Cardiac muscle cell (in vitro differentiated cells and primary cell): ENCODE measurements at places on chromosomes 7 and 10.

DNA sequence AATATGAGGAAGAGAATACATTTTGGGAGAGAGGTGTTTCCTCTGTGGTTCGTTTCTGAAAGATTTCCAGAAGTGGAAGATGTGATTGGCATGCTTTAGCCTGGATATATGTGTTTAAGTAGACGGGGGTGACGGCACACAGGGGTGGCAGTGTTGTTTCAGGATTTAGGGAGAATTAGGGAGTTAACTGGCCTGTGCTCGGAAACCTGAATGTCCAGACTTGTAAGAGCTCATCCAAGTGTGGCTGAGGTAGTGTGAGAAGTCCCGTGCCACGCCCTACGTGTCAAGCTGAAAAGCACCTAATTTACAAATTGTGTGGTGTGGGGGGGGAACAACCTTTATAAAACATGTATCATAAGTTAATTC, 1.1 kb downstream of the RALA start:
- no peak for DNase-seq

DNA sequence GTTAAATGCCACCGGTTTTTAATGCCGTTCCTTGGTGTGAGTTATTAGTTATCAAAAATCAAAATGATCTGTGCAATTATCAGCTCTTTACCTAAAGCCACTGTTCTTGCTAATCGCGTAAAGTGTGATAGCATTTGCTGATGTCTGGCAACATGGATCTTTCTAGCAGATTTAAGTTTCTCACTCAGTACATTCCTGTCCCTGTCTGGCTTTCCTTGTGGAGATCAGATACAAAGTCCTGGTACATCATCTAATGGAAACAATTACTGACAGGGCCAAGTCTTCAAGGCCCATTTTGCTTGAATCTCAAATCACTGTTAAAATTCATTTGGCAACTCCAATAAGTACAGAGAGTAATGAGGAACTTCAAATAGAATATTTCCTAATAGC, 755.7 kb downstream of the AUTS2 start:
- DNase-seq, result no peak

GRCh38 chr7:45506059-45506458, 68.1 kb upstream of the ADCY1 start:
- no peak for DNase-seq

DNA sequence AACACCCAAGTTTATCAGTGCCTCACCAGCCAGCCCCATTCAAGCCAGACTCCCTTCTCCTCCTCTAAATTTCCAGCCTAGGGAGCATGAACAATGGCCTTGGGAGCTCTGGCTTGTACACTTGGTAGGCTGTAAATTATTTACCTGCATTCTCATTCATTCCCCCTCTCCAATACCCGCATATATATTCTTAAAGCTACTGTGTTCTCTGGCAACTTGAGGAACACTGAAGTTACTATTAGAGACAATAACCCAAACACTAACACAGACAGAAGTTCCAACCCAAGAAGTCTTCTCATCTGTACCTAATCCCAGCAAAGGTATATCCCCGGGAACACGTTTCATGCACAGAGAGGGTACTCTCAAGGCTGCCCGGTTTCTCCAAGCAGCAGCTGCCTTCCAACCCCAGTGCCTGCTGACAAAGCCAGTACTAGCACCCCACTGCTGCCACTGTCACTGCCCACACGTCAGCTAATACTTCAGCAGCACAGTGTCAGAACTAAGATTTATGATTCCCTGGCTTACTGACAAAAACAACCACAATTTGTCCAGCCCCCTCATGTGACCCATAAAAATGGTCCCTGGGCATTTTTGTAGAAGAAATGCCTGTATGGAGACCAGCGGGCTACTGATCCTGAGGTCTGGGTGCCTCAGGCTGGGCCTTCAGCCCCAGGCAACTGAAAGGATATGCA, 3.1 kb downstream of the WDR91 start:
- DNase-seq, result no peak

- no peak for DNase-seq
These were observed 86.4 kb downstream of the PRPF18 start for GRCh38 chr10:13673156-13673555.

DNA sequence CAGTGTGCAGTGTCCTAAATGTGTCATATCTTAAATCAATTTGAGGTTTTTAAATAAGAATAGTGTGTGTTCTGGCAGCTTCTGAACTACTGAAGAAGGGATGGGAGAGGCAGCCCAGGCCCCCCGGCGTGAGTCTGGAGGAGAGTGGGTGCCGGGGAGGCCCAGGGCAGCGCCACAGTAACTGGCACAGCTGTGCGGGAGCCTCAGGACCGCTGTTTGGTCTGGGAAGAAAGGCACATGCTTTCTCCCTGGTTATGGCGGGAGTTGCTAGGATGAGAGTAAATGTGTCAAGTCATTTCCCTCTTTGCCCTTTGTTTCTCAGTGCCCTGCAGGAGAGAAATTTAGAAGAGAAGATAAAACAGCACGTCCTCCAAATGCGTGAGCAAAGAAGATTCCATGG, 31.9 kb upstream of the PWWP2B start:
- no peak for DNase-seq
